Inflammatory macrophage treated with lipopolysaccharide for 1 hour (primary cell): ENCODE measurements at places on chromosomes 12 and 14.
A peak's percentile ranks its signal among the peaks of the same experiment; 100 is the strongest.

DNA sequence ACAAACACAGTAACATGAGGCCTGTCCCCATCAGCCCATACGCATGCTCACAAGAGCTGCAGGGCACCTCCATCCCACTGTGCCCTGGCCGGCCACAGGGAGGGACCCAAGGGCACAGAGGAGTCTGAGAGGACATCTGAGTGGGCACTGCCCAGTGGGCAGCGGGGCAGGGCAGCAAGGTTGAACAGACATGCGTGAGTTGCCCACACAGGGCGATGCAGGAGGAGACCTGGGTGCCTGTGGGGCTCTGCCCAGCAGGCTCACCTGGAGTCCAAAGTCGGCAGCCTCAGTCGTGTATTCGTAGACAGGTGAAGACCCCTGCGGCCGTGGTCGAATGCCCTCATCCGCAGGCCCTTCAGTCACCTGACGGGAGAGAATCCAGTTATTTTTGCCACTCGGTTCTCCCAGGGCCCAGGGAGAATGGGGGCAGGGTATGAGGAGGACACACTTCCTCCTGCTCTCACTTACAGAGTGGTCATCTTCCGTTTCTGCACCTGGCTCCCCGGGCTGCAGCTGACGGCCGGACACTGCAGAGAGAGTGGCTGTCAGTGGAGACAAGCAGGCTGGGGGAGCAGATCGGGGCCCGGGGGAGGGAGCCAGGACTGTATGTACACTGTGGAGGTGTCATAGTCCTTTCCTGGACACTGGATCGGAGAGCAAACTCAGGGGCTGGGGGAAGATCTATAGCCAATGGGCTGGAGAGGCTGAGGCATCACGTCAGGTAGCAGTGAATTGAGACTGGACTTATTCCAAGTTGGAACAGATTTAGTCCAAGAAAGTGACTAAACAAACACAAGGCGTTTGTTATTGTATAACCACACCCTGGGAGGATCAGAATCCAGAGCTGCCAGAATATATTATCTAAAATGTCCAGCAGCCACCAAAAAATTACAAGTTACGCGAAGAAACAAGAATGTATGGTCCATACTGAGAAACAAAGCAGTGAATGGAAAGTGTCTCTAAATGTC, 20.7 kb downstream of the AHNAK2 start:
- DNase-seq = no peak

DNA sequence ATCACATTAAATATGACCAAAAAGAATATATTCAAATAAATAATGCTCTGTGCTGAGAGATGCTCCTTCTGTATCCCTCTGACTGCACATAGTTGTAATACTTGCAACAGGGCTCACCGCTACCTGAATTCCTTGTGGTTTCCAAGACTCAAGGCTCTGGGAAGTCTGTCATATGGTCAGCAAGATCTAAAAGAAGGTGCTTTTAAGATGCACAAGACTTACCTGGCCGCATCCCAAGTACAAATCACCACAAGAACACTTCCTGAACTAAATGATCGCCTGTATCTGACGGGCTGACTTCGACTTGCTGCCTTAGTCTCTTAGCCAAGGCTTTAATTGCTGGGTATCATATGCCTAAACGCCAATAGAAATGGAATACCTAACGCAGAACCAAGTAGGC, 67.2 kb downstream of the HECTD4 start:
- DNase-seq = no peak

GRCh38 chr12:53200107-53200457, 7.0 kb downstream of the ITGB7 start:
- DNase-seq = no peak

- DNase-seq = no peak
These were observed 270.6 kb upstream of the TBX3 start for GRCh38 chr12:114954511-114955055.

GRCh38 chr12:49783917-49784676, 42.7 kb downstream of the TMBIM6 start:
- peak; percentile 80 for DNase-seq

DNA sequence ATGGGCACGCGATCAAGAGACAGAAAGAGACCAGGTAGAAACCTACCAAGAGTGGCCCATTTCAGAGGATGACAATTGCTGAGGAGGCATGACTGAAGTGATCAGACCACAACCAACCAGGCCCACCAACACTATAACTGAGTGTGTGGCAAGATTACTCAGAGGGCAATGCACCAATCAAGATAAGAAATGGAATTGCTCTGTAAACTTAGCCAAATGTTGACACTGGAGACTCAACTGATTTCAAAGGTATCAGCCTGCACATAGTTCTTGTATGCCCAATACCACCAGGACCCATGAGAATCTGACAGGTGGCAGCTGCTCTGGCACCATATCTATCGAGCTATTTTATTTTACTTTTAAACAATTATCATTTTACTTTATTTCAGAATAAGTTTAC, 128.9 kb downstream of the FOXN3 start:
- DNase-seq = no peak

- peak; percentile 77 for DNase-seq
These were observed 41.8 kb upstream of the DHRS7 start for GRCh38 chr14:60206837-60207533.

DNA sequence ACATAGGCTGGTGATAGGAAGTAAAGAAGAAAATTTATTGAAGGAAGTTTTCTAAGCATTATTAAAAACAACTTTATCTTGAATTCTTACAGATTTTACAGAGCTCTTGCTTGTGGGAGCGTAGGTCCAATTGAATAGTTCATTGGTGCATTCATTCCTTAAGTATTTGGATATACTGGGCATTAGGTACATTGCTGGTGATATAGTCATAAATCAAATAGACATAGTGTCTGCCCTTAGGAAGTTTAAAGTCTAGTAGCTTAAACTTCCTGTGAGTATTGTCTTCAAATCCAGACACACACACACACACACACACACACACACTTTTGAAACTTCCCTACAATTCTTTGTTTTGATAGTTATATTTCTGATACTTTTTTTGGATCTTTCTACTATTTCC, 226.7 kb downstream of the FUT8 start:
- DNase-seq = no peak

GRCh38 chr14:51681411-51681810, 29.7 kb downstream of the FRMD6 start:
- no peak for DNase-seq

- DNase-seq = no peak
These were observed 70.6 kb downstream of the KIF21A start for GRCh38 chr12:39372204-39372925.

GRCh38 chr14:103833711-103834110, 13.7 kb downstream of the PPP1R13B start:
- no peak for DNase-seq

DNA sequence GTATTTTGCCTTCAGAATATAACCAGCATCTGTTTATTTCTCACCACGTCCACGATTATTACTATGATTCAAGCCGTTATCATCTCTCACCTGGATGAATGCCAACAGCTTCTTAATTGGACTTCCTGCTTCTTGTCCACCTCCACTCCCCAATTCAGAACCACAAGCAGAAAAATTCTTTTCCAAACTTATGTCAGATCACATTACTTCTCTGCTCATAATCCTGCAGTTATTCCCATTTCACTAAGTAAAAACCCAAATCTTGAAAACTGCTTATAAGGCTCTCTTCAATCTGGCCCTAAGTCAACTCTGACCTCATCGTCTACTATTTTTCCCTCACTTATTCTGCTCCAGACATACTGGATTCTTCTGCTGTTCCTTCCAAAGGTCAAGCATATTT, 2.0 kb downstream of the CRY1 start:
- no peak for DNase-seq
